Stimulated activated CD4-positive, alpha-beta T cell treated with anti-CD3 and anti-CD28 coated beads, Interleukin-12 subunit alpha, Interleukin-12 subunit beta, amount 100 ng/mL, for 4 hours (primary cell): ENCODE measurements at places on chromosomes 1 and 21.
A peak's percentile ranks its signal among the peaks of the same experiment; 100 is the strongest.

- no peak for DNase-seq
Measured at GRCh38 chr1:240559781-240560180, 52.2 kb downstream of the GREM2 start.

DNA sequence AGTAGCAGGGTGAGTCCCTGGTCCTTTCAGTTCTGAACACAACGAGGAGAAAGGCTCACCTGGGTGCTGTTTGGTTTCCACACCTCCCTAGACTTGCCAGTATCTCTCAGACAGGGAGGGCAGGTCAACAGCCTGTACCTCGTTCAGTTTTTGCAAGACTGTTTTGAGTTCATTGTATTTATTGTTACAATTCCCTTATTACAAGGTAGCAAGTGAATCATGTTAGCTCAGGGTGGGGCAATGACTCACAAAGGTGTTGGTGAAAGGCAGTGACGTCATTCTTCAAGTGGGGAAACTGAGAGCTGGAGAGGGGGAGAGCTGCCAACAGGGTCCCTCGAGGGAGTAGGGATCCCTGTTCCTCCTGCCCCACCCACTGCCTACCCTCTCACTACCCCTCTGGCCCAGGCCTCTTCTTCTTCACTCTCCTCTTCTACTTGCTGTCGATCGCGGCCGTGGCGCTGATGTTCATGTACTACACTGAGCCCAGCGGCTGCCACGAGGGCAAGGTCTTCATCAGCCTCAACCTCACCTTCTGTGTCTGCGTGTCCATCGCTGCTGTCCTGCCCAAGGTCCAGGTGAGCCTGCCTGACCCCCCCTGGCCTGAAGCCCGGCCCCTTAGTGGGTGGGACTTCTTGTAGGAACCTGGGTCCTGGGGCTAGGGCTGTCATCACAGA is 13.4 kb downstream of the SERINC2 start:
- no peak for DNase-seq

DNA sequence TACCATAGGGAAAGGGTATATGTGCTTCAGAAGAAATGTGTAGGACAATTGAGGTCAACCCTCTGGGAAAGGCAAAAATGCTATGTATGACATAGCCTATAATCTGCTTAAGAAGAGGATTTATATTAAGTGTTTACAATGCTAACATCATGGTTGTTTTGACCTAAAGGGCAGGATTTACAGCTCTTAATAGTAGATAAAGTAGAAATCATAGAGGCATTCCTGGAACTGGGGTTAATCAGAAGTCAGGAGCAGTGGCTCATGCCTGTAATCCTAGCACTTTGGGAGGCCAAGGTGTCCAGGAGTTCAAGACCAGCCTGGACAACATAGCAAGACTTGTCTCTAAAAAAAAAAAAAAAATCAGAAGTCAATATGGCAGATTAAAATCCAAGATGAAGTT is 8.7 kb upstream of the RPL11 start:
- DNase-seq = no peak

DNA sequence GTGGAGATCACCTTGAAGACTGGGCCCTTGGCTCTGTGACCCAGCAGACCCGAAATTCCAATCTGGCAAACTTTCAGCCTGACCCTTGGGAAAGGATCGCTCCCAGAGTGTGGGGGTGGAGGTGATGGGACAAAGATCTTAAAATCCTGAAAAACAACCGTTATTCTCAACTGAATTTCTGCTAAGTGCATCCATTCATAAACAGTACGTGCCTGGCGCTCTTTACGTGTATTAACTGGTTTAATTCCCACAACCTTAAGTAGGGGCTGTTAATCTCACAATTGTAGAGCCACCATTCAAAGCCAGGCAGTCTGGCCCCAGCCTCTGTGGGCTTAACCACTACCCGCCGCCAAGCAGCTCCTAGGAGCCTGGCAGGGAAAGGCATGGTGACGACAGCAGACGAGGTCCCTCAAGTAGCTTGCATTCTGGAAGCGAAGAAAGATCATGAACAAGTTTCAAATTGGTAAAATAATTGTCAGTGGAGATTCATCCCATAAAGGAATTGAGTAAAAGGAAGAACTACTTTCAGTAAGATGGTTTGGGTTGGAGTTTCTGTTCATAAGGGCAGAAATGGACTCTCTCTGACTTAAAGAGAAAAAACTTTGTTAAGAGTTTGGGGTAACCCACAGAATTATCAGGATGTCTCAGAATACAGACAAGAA is 11.4 kb upstream of the RGS16 start:
- peak; percentile 25 for DNase-seq

GRCh38 chr1:38578271-38578951 is 281.2 kb downstream of the RRAGC start:
- no peak for DNase-seq

- no peak for DNase-seq
Measured at GRCh38 chr1:93200086-93200620, 19.6 kb downstream of the CCDC18 start.

GRCh38 chr1:151145304-151146071 is 943 bp downstream of the SEMA6C start:
- DNase-seq = no peak

- DNase-seq = no peak
Measured at GRCh38 chr1:12456979-12457378, 161.0 kb downstream of the DHRS3 start.

GRCh38 chr1:57124768-57125446 is 159.1 kb upstream of the C8B start:
- no peak for DNase-seq

DNA sequence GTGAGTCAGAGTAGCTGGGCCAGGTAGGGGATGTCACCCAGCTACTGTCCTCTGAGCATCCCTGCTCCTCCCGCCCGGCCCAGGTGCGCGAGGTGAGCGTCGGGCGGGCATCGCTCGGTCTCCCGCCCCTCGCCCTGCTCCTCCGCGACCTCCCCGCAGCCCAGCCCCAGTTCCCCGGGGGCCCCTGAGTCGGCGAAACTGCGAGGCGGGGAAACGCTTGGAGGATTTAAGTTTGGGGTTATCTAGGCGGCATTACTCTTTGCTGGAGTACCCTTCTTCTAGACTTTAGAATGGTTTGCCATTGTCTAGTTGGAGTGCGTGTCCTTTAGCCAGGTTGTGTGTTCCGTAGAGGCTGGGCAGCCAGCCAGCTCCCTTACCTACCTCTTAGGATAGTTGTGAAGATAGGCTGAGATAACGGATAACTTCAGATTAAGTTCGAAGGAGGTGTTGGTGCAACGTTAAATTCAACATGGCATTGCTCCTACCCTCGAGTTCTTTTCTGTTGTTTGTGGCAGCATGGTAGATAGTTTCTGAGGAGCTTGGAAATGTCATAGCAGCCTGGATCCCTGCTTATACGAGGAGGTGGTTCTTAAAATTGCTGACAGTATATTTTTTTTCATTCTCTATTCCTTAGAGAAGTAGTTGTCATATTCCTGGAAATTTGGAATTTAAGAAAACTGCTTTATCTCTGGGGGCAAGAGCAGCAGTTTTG is 697 bp downstream of the AGO3 start:
- DNase-seq = no peak

DNA sequence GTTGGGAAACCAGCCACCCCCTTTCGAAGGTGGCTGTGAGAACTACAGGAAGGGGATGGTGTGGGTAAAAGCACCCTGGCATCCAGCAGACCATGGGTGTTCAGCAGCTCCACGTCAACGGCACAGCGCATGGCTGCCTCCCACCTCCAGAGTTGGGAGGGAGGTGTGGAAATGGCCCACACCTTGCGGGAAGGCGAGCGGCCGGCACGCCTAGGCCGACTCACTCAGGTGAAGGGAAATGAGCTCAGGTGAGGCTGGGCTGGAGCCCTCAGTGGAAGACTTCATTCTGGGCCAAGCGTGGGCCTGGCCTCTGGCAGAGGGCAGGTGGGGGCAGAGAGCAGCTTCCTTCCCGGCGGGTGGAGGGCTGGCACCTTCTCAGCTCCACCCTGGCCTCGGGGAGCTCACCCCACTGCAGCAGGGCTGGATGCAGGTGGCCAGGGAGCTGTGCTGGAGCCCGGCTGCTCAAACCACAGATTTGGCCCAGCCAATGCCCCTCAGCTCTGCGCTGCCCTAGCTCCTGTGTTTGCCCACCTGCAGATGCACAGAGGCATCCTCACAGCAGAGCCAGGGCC is 24.8 kb upstream of the ALDH4A1 start:
- peak; percentile 29 for DNase-seq

GRCh38 chr1:221837896-221838295 is 96.0 kb upstream of the DUSP10 start:
- DNase-seq = peak; percentile 11

DNA sequence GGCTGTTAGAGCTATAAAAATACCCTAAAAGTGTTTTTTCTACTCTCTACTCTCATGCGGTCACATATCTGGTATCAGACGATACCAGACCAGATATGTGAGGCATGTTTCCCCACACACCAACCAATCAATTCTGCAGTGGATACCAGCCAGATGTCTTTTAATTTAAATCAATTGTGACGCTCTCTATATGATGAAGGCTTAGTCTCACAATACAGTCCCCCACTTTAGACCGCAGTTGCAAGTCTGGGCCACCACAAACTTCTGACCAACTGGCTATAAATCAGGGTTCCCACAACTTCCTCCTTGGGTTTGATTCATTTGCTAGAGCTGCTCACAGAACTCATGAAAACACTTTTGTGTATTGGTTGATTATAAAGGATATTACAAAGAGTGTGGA is 586.1 kb upstream of the ZP4 start:
- DNase-seq = no peak

GRCh38 chr1:84611796-84612195 is 37.6 kb upstream of the CTBS start:
- DNase-seq = no peak

DNA sequence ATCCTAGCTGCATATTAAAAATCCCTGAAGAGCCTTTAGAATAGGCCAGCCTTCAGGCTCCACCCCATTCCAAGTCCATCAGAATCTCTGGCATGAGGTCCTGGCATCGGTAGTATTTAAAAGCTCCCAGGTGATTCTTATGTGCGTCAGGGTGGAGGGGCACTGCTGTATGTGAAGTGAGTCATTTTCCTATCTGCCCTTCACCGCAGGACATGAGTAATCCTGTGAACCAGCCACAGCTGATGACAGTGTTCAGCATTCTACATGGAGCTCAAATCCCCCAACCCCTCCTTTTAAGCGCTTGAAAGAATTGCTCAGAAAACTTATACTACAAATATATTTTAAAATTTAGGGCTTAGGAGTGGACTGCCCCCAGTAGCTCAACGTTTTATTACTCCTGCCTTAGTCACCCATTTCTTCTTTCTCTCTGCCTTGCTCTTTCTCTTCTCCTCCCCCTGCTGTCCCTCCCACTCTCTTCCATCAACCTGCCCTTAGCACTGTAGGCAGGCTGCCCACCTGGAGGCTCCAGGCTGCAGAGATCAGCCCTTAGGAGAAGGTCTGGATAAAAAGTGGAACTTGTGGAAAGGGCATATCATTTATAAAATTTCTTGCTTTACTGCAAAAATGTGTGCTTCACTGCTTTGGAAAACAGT is 73.8 kb upstream of the ZNF281 start:
- peak; percentile 40 for DNase-seq

DNA sequence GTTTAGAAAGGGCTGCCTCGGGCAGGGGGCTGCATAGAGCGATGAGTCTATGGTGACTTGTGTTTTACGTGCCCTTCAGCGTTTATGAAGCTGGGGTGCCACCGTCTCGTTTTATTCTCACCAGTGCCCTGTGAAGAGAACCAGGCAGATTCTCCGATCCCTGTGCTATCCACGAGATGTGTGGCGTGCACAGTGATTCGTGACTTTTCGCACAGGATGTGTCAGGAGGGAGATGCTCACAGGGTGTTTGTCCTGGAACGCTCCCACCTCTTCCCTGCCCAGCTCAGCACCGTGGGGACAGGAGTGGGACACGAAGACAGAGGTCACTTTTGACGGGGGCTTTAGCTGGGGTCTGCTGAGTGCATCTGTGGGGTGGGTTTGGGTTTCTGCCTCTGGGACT is 54.9 kb upstream of the AJAP1 start:
- DNase-seq = no peak

- no peak for DNase-seq
Measured at GRCh38 chr1:27130798-27131197, 24.1 kb downstream of the SLC9A1 start.

DNA sequence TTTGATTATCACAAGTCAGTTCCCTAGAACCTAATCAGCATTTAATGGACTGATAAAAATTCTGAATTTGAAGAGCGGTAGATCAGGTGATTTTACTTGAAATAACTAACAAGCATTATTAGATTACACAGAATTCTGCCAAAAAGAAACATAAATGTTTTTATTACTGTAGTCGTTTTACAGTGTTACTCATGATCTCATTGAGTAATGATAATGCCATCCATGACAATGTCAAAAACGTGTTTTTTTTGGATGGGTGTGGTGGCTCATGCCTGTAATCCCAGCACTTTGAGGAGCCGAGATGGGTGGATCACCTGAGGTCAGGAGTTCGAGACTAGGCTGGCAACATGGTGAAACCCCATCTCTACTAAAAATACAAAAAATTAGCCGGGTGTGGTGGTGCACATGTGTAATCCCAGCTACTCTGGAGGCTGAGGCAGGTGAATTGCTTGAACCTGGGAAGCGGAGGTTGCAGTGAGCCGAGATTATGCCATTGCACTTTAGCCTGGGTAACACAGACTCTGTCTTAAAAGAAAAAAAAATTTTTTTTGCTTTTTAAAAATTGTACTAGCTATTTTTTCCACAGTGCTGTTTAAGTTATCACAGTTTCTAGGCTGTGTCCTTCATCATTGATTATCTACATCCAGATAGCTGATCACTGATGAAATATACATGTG is 56.6 kb downstream of the LAMC1 start:
- DNase-seq = no peak

DNA sequence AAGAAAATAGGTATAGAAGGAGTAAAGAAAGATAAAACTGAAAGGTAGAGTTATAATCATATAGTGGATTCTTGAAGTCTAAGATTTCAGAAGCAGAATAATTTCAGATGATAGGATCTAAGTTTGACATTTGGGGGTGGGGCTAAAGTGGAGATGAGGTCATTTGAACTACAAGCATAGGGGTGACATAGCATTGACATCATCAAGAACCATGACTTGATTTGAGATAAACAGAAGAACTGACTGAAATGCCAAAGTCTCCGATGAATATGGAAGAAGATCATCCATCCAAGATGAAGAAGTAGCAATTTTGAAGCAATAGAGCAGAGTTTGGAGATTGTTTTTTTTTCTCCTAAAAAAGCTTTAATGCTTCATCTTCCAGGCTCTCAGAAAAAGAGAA is 122.3 kb downstream of the MACF1 start:
- no peak for DNase-seq

DNA sequence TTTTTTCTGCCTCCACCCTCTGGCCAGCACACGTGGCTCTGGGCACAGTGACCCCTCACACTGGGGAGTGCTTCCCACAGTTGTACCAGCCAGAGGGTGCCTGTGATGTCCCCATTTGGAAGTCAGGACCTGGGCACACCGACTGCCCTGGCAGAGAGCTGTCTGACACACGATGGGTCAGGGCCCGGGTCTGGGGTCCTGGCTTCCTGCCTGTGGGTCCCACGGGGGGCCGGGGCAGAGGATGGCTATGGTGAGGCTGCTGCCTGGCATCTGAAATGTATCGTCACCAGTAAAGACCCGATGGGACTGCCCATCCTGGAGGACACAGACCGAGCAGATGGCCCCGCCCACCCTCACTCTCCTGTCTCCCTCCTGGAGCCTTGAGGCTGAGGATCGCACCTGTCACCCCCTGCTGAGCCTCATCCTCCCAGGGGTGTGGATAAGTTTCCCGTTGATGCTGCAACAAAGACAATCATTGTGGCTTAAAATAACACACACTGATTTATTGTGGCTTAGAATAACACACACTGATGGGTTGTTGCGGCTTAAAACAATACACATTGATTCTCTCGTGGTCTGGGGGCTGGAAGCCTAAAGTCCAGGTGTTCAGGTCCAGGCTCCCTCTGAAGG is 88.8 kb upstream of the TTC34 start:
- DNase-seq = no peak
